ENCODE measurements at places on chromosomes 11 and 22. TPM values are rescaled to one million over a fixed set of nuclear protein-coding genes. Genes with fewer than 3 reads are reported as not detected.

Gene TTC9C
- polyA plus RNA-seq, result 34.8 TPM

- DNase-seq, result no peak
Measured at GRCh38 chr11:111565114-111565720, 24.7 kb downstream of the LAYN start.

GRCh38 chr22:46520880-46521279, 16.5 kb downstream of the CELSR1 start:
- no peak for DNase-seq

DNA sequence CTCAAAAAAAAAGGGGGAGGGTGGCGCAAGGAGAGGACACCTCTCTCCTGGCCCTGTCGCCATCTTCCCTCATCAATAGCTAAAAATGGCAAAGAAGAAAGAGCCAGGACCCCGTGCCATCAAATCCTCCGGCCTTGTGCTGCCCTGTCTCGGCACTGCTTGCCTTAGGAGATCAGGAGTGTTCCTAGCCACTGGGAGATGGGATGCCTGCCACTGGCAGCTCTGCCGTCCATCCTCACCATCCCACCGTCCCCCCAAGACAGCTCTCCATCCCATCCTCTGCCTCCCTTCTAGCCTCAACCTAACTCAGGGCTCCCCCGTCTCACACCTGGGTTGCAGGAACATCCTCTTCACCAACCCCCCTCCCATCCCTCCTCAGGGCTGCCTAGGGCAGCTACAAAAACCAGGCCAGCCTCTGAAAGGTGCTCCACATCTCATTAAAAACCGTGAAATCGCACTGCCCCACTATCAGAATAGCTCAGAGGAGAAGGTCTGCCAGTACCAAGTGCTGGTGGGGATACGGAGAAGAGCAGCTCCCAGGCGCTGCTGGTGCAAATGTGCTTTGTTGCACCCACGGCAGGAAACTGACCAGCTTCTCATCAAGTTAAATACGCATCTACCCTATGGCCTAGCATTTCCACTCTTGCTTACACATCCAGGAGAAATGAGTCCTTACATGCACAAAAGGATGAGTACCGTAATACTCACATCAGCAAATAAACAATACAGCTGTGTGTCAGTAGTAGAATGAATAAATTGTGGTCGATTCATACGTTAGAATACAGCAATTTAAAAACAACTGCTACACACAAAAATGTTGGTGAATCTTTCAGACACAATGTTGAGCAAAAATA, 31.7 kb upstream of the GCAT start:
- DNase-seq, result no peak

DNA sequence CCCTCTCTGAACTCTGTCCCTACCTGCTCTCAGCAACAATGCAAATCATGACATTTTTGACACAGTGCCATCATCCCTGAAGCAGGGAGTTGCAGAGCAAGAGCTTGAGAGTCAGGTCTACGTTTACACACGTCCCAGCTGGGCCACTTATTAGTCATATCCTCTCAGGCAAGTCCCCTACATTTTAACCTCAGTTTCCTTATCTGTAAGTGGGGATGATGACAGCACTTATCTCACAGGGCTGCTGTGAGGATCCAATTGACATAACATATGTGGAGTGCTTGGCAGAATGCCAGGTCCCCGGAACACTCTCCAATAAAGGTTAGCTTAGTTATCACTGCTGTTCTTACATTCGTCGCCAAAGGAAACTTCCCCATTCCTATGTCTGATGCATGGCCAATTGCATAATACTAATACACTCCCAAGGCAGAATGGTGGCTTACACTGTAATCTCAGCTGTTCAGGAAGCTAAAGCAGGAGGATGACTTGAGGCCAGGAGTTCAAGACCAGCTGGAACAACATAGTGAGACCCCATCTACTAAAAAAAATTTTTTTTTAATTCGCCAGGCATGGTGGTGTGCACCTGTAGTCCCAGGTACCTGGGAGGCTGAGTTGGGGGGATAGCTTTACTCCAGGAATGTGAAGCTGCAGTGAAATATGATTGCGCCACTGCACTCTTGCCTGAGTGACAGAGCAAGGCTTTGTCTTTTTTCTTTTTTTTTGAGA, 16.6 kb downstream of the ASCC2 start:
- no peak for DNase-seq

GRCh38 chr11:103552086-103552485, 442.9 kb downstream of the DYNC2H1 start:
- no peak for DNase-seq

Gene OR2AT4
- polyA plus RNA-seq, result 0.05 TPM

Gene TP53AIP1
- polyA plus RNA-seq, result 1.4 TPM

DNA sequence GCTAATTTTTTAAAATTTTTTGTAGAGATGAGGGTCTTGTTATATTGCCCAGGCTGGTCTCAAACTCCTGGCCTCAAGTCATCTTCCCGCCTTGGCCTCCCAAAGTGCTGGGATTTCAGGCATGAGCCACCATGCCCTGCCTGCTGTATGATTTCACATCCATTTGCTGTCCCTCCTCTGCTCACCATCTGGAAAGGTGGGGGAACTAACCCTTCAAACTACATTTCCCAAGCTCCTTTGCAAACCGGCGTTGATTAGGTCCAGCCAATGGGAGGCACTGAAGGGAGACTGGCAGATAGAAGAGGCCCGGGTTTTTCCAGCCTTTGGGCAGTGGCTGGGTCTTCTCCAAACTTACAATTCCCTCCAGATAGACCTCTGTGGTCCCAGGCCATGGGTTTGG, 19.3 kb downstream of the RFPL1 start:
- no peak for DNase-seq

Gene NUDT8
- 6.2 TPM for polyA plus RNA-seq

Gene CELSR1
- polyA plus RNA-seq, result 8.2 TPM

DNA sequence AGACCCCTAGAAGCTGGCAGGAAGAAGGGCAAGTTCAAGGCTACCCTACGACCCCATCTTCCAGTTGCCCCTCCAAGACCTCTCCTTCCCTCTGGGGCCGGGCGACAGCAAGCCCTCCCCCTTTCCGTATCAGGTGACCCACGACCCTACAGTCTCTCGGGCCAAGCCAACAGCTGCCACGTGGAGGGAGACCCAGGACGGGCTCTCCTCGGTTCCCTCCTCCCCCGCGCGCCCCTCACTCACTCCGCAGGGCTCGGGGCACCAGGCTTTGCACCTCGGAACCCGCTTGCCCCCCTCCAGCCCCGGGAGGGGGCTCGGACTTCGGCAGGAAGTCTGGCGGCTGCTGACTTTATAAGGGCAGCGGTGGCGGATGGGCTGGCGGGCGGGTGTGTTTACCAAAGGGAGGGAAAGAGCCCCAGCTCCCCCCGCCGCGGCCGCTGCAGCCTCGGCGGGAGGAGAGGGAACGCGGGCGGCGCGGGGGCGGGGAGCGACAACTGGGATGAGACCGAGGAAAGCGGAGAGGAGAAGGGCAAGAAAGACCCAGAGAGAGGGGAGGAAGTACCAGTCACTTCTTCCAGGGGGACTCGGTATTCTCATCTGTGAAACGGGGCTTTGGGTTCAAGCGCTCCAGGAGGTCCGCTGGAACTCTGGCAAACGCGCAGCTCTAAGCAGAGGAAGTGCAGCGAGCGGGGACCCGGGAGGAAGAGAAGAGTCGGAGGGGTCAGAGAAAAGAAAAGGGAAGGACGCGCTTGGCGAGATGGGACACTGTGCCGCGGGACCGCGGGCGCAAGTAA, 767 bp downstream of the SLC43A1 start:
- DNase-seq, result no peak

DNA sequence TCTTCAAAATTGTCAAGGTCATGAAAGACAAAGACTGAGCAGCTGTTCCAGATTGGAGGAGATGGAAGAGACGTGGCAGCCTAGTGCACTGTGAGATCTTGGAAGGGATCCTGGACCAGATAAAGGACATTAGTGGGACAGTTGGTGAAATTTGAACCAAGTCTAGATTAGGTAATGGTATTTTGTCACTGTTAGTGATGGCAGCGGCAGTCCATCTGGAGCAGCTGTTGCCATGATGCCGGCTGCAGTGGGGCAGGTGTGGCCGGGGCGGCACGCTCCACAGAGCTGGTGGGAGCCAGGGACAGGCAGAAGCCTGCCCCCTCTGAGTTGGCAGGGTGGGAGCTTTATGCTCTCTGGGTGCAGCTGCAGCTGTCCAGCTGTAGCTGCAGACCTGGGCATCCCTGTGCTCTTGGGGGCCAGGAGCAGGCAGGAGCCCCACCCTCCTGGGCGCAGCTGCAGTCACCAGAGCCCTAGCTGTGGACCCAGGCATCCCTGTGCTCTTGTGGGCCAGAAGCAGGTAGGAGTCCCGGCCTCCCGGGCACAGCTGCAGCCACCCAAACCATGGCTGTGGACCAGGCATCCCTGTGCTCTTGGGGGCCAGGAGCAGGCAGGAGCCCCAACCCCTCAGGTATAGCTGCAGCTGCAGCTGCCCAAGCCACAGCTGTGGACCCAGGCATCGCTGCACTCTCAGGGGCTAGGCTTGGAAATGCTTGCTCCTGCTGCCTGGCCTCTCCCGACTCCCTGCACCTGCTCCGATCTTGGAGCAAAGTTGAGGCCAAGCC, 20.7 kb downstream of the DIXDC1 start:
- no peak for DNase-seq

Gene FSHB
- not detected for polyA plus RNA-seq

- no peak for DNase-seq
Measured at GRCh38 chr22:37771081-37771480, 36.7 kb upstream of the GCAT start.

DNA sequence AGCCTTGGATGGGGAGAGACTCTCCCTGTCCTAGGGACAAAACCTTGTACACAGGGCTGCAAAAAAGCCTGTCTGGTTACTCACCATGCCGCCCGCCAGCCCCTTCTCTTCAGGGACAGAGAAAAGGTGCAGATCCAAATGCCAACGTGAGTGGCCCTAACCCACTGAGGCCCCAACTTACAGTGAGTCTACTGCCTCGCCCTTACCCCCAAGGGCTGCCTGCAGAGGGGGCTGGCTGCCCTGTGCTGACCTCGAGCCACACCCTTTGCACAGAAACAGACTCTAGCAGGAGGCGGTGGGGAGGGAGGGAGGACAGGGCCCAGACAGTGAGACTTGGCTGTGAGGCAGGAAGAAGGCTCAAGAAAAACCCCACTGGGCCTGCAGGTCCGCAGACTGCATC, 13.6 kb upstream of the CHST1 start:
- no peak for DNase-seq

Gene C11orf87
- polyA plus RNA-seq, result 46.6 TPM

DNA sequence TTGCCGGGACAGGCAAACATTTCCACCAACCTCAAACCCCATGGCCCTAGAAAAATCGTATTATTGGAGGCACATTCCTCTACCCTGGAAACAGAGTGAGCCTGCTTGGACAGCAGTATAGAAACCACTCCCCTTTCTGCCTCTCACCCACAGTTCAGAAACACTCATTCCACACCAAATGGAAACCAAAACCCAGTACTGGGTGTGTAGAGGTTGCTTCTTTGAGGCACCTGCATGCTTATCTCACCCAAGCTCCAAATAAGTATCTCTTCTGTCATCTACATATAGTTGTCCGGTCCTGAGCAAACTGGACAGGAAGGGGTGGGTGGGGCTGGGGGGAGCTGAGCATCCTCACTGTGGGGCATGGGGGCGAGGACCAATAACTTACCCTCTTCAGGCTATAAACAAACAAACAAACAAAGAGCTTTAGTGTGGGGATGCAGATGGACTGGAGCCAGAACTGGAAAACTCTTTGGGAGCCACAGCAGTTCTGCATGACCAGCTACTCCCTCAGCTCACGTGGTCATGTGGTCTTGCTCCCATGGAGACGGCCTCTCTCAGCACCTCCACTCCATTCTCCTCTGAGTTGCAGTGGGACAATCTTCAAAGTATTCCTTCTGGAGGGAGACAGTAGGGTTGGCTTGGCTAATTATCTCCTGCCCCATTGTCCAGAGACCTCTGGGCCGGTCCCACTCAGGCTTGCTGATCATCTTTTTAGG, 1.0 kb upstream of the PLAAT2 start:
- DNase-seq, result no peak

Gene IGLL1
- polyA plus RNA-seq, result 0.33 TPM

Gene NLRX1
- 9.5 TPM for polyA plus RNA-seq

GRCh38 chr22:25208743-25209505, 9.3 kb downstream of the CRYBB3 start:
- no peak for DNase-seq

GRCh38 chr11:69109101-69109500, 46.6 kb upstream of the SMIM38 start:
- no peak for DNase-seq

Gene SDHD
- 75.6 TPM for polyA plus RNA-seq

GRCh38 chr11:116272181-116272789, 500.5 kb downstream of the BUD13 start:
- DNase-seq, result no peak

DNA sequence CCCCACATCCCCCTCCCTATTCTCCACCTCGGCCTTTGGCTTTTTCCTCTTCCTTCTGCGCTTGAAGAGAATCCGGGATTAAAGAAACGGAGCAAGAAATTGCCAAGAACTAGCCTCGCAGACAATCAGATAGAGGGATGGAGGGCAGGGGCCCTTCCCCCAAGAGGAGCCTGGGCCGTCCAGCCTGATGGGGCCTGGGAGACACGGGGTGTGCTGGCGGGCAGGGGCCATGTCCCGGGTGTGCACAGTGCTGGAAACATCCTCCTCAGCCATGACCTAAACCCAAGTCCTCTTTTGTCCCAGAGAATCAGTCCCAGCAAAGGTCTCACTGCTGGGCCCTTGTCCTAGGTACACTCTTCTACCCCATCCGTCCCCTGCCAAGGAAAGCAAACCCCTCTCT, 47.7 kb upstream of the LMO1 start:
- no peak for DNase-seq
